ENCODE measurements at places on chromosomes 13 and 19.

- DNase-seq, result no peak
Observed at GRCh38 chr19:19021115-19021514, 12.2 kb downstream of the SUGP2 start.

- no peak for DNase-seq
Observed at GRCh38 chr13:72194523-72194922, 327.5 kb upstream of the DACH1 start.

- peak; percentile 19 for DNase-seq
Observed at GRCh38 chr19:7772752-7773291, 9.8 kb downstream of the CLEC4M start.

- DNase-seq, result no peak
Observed at GRCh38 chr19:50510700-50511068, 307 bp downstream of the JOSD2 start.
